ENCODE measurements at places on chromosomes 16 and 17. TPM values are rescaled to one million over a fixed set of nuclear protein-coding genes. Genes with fewer than 3 reads are reported as not detected.

DNA sequence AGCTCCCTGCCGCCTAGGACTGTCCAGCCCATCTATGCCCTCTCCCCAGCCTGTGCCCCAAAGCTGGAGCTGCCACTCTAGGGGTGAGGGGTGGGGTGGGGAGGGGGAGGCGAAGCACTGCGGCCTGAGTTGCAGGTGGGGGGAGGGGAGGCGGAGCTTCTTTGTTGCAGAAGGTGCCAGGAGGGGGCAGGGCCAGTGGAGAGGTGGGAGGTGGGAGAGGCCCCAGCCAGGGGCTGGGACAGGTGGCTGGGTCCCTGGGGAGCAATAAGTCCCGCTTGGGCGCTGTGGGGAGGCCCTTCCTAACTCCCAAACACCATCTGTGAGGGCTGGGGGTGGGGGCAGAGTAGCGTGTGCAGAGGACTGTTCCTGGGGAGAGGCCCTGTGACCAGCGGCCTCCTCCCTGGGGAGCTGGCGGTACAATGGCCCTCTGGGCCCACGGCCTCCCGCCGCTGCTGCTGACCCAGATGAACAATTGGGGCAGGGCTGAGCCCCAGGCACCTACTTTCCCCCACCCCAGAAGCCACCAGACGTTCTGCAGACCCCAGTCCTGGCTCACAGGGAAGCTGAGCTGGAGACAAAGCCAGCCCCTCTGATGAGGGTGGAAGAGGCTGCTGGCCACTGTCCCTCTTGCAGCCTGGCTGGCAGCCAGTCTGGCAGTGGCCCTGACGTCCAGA, 2.2 kb upstream of the NTN3 start:
- DNase-seq, result no peak
- H3K27ac ChIP-seq, result no peak overlapping the region
- H3K27me3 ChIP-seq, result peaks cover 6% of the 10 kb centered on the region
- H3K4me3 ChIP-seq, result no peak overlapping the region
- H3K36me3 ChIP-seq, result no peaks in the 10 kb centered on the region

DNA sequence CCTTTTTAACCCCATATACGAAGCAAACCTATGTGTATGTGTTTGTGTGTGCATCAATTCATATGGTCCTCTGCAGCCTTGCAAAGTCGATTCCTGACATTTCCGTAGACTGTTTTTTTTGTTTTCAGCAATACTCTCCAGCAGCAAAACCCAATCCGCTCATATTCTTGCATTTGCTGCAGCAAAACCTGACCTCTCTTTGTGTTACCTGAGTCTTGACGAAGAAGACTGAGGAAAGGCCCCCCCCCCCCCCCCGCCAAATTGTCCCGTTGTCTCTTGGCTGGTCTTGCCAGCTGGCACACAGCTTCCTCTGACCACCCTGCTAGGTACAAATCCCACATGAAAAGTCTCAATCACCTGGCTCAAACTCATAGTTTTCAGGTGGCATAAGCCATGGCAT, 494.7 kb downstream of the WWOX start:
- H3K4me1 ChIP-seq, result no peaks in the 10 kb centered on the region
- H3K36me3 ChIP-seq, result no peaks in the 10 kb centered on the region
- DNase-seq, result no peak
- no peaks in the 10 kb centered on the region for H3K27me3 ChIP-seq
- no peak overlapping the region for H3K4me3 ChIP-seq
- no peak overlapping the region for H3K27ac ChIP-seq

- no peaks in the 10 kb centered on the region for H3K27me3 ChIP-seq
- H3K4me3 ChIP-seq, result no peak within 1 kb of the TSS
- H3K27ac ChIP-seq, result no peak within 1 kb of the TSS
- H3K36me3 ChIP-seq, result no peaks in the 10 kb centered on the region
- H3K4me1 ChIP-seq, result peaks cover 3% of the 10 kb centered on the region
Measured at GRCh38 chr16:56589141-56590039, at the start of gene MT3. Gene MT3 (plus strand): TSS chr16:56589528. CDS start chr16:56589591, 63 bp downstream.

DNA sequence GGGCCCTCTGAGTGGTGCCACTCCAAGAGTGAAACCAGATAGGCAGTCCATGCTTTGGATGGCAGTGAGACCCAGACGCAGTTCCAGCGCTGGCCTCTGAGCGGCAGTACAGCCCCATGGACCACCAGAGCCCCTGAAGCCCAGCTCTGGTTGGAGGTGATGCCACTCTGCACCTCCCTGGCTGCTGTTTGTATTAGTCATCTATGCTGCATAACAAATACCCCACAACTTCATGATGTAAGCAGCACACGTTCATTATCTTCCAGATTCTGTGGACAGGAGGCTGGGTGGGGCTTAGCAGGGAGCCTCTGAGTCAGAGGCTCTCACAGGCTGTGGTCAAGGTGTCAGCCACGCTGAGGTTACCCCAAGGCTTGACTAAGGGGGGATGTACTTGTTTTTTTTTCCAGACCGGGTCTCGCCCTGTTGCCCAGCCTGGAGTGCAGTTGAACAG, 5.1 kb upstream of the NME4 start:
- H3K27me3 ChIP-seq, result no peaks in the 10 kb centered on the region
- H3K36me3 ChIP-seq, result no peaks in the 10 kb centered on the region
- H3K27ac ChIP-seq, result no peak overlapping the region
- no peak overlapping the region for H3K4me3 ChIP-seq
- no peaks in the 10 kb centered on the region for H3K4me1 ChIP-seq

The SBK1 gene
- 0.65 TPM for total RNA-seq

The DHRS11 gene
- total RNA-seq, result 9.1 TPM

The RNF43 gene
- 3.1 TPM for total RNA-seq

- peaks cover 5% of the 10 kb centered on the region for H3K4me1 ChIP-seq
- no peak overlapping the region for H3K27ac ChIP-seq
- H3K27me3 ChIP-seq, result no peaks in the 10 kb centered on the region
- no peak overlapping the region for H3K4me3 ChIP-seq
- H3K36me3 ChIP-seq, result no peaks in the 10 kb centered on the region
Measured at GRCh38 chr17:75078284-75079022, 9.3 kb upstream of the SLC16A5 start.

DNA sequence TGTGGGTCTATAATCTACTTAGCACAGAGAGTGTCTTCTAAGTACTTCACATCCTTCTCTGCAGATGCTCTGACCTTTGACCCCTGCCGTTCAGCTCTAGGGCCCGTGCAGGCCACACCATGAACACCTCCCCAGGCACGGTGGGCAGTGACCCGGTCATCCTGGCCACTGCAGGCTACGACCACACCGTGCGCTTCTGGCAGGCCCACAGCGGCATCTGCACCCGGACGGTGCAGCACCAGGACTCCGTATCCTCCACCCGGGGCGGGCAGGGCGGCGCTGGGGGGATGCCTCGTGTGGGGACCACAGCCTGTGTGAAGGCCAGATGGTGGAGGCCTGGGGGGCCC, 686 bp downstream of the MLST8 start:
- peaks cover 8% of the 10 kb centered on the region for H3K4me1 ChIP-seq
- no peaks in the 10 kb centered on the region for H3K27me3 ChIP-seq
- H3K36me3 ChIP-seq, result no peaks in the 10 kb centered on the region
- peak overlapping the region; percentile 93 for H3K4me3 ChIP-seq

The KIF2B gene
- not detected for total RNA-seq

- H3K27me3 ChIP-seq, result no peaks in the 10 kb centered on the region
- H3K4me3 ChIP-seq, result no peak overlapping the region
- no peaks in the 10 kb centered on the region for H3K36me3 ChIP-seq
Measured at GRCh38 chr16:74079232-74079586, 217.4 kb upstream of the PSMD7 start.

- no peaks in the 10 kb centered on the region for H3K36me3 ChIP-seq
- no peaks in the 10 kb centered on the region for H3K4me1 ChIP-seq
- DNase-seq, result no peak
- H3K27me3 ChIP-seq, result no peaks in the 10 kb centered on the region
Measured at GRCh38 chr17:32386844-32387243, 36.9 kb downstream of the ZNF207 start.

GRCh38 chr17:80826346-80826954, 165.2 kb upstream of the CHMP6 start:
- H3K27ac ChIP-seq, result no peak overlapping the region
- no peaks in the 10 kb centered on the region for H3K27me3 ChIP-seq
- H3K4me1 ChIP-seq, result no peaks in the 10 kb centered on the region
- H3K4me3 ChIP-seq, result no peak overlapping the region
- DNase-seq, result no peak

The TUBG2 gene
- 25.2 TPM for total RNA-seq

All from ovary (tissue), 10 donors.